Hippocampal formation (tissue), 2 donors: ENCODE measurements at places on chromosomes 2 and 18.

DNA sequence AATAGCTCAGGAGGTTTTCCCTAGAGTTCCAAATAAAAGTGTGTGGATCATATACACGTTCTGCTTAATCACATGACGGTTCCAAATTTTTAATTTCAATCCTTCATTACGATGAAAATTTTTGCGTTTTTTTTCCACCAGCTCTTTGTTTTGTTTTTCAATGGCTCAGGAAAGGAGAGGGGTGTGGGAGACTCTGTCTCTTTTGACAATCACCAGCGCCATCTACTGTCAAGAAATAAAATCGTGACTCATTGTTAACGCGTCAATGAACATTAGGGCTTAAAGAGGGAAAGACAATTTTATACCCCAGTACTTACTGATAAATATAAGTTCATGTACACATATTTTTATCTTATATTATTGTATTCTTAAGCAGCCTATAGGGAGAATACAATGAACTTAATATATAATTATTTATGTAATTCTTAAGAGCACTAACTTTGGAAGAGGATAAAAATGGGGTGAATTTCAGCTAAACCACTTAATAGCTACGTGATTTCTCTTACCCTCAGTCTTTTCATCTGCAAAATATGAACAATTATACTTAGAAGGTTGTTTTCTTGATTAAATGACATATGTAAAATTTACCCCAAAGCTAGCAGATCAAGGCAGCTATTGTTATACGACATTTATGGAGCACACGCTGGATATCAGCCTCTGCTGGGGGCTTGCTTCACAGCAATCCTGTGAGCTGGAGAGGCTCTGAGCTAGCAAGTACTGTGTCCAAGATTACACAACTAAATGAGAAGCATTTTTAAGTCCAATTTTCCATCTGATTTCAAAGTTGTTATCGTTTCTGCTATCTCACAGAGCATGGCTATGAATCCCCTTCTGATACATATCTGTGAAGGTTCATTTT is 47.4 kb upstream of the RMDN2 start:
- DNase-seq, result peak; percentile 72

- DNase-seq, result no peak
Observed at GRCh38 chr2:203562268-203562667, 27.2 kb upstream of the RAPH1 start.

DNA sequence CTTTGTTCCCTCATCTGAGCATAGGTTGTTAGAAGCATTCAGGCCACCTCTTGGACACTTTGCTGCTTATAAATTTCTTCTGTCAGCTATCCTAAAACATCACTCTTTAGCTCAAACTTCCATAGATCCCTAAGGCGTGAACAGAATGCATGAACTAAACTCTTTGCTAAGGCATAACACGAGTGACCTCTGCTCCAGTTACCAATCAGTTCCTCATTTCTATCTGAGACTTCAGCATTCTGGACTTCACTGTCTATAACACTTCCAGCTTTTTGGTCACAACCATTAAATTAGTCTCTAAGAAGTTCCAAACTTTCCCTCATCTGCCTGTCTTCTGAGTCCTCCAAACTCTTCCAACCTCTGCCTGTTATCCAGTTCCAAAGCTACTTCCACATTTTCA is 8.3 kb upstream of the VWA3B start:
- DNase-seq, result no peak

DNA sequence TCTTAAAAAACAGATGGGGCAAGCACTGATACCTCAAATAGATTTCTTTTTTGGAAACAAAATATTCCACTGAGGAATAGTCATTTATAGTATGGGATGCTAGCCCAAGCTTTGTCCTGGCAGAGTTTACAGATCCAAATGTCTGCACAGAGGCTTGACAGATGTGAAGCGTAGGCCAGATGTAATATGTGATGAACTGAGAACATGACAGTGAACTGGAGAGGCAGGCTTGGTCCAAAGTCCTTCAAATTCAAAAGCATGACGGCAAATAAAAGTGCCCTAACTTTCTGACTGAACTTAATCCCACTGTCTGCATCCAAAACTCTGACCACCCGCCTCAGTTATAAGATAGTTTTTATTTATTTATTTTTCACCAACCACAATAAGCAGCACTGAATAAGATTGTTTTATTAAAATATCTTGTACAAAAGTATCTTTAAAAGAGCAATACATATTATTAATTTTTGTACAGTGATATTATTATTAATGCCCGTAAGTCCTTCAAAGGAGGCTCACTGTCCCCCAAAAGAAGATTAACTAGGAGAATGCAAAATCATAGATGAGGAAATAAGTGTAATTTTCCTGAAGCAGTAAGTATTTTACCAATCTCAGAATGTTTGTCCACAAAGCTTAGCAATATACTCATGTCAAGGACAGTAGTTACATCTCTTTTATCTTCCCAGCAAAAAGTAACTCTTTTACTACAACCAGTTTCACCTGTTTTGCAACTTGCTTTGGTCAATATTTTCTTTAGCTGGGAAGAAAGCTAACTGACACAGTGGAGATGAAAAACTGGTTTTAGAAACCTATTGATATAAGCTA is 10.7 kb upstream of the SPOPL start:
- no peak for DNase-seq

DNA sequence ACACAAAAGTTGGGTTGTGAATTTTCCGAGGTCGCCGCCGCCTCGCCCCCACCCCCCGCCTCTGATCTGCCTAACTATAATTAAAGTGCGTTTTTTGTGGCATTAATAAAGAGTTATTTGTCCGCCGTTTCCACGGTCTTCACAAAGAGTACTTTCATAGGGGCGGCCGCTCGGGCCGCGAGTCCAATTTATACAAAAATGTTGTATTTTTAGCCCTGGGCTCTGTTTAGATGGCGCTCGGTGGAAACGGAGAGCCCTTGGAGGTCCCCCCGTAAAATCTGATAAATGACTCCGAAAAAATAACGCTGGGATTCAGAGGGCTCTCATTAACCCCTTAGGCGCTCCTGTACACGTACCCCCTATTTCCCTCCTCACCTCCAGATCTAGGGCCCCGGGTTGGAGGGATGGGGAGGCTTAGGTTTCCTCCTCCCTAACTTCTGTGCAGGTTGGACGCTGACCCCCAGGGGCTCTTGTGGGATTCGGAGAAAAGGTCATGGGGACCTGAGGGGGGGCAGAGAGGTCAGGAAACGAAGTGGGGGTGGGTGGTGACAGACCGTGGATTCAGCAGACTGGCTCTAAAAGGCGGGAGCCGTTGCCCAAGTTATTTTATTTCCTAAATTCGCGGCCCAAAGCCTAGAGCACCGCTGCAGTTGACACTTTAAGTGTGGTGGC is 1.9 kb downstream of the CYP26B1 start:
- peak; percentile 51 for DNase-seq

GRCh38 chr2:209579230-209579749 is 155.4 kb downstream of the MAP2 start:
- peak; percentile 51 for DNase-seq

GRCh38 chr2:5914811-5915611 is 222.8 kb downstream of the SOX11 start:
- DNase-seq, result no peak

DNA sequence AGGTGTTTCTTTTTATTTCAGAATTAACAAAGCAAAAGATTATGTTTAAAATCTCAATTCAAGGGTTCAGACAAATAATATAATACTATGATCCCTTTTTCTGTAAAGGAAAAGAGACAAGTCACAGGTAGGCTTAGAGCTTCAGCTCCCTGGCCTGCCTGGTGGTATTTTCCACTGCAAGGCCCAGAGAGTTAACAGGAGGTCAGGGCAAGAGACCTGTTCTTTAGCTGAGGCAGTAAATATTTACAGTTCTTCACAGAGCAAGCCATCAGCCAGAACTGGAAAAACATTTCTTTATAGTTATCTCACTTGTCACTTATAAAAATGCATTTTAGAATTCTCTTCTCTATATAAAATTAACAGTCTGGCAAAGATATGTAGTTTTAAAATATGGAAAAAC is 70.1 kb downstream of the EPG5 start:
- DNase-seq, result no peak

DNA sequence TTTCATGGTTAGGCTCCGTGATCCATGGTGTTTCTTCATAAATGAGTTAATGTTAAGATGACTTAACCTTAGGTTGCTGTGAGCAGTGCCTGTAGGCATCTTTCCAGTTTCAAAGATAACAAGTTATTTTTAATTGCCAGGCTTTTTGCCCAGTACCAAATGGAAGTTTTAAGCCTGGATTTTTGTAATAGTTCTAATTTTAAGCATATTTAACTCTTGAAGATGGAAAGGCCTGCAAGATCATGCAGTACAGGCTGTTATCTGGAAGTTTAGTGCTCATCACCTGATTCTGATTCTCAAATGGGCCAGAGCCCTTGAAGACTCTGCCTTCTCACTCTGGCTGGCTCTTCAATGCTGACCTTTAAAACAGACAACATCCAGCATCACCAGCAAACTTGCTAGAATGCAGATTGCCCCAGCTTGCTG is 141.3 kb downstream of the NCK2 start:
- DNase-seq, result no peak

- DNase-seq, result no peak
Observed at GRCh38 chr2:88067189-88067588, 436 bp upstream of the SMYD1 start.

DNA sequence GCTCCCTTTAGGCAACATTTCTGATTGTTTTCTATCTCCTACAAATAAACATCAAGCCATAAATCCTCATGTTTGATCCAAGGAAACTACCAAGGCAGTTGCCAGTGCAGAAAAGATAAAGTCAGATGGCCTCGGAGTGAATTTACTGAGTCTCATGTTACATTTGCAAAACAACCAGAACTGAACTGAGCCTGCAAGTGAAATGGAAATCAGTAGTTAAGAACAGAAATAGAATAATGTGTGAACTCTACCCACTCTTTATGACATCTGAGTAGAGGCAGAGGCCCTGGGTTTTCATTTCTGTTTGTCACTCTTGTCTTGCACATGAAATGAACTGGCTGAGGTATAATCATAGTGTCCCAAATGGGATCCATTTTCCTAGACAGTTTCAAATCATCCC is 20.4 kb upstream of the DAPL1 start:
- DNase-seq, result no peak

GRCh38 chr18:54843314-54843713 is 15.0 kb downstream of the RAB27B start:
- DNase-seq, result no peak

DNA sequence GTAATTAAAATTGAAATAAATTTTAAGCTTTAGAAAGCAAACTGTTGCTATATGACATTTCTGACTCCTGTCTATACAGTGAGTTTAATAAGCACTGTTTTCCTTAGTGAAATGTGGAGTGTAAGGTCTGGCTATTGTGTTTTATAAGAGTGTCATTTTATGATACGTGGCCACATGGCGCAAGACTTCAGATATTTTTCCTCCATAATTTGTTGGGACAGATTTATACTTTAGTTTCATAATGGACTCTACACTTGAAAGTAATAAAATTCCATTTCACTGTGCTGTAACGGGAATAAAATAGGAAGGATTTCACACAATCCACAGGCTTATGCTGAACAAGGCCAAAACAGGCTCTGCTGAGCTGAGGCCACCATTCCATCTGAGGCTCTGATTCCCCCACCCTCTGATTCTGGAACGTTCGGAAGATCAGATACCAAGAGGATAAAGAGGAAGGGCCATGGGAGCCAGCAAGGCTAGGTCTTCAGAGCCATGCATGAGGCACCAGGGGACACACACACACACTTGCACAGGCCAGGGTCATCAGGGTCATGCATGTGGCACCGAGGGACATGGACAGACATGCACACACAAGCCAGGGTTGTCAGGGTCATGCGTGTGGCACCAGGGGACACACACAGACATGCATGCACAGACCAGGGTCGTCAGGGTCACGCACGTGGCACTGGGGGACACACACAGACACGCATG is 35.6 kb downstream of the HDAC4 start:
- DNase-seq, result no peak

- no peak for DNase-seq
Observed at GRCh38 chr2:14690926-14691325, 58.4 kb downstream of the LRATD1 start.

- DNase-seq, result no peak
Observed at GRCh38 chr18:61337527-61337926, 4.3 kb downstream of the CDH20 start.

DNA sequence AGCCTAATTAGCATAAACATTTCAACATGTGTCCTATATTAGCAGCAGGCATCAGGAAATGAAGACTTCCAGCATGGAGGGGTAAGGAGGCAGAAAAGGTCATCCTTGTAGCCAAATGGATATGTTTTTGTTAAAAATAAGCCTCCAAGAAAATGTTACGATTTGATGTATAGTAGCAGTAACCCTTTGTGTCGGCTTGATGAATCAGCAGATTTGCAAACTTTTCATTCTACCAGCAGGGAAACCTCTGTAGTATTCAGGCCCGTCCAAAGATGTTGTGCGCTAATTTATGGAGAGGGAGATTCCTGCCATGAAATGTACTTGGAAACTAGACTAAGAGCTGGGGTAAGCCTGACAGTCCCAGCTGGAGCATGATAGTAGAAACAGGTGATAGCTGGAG is 780.8 kb upstream of the KLHL29 start:
- no peak for DNase-seq

DNA sequence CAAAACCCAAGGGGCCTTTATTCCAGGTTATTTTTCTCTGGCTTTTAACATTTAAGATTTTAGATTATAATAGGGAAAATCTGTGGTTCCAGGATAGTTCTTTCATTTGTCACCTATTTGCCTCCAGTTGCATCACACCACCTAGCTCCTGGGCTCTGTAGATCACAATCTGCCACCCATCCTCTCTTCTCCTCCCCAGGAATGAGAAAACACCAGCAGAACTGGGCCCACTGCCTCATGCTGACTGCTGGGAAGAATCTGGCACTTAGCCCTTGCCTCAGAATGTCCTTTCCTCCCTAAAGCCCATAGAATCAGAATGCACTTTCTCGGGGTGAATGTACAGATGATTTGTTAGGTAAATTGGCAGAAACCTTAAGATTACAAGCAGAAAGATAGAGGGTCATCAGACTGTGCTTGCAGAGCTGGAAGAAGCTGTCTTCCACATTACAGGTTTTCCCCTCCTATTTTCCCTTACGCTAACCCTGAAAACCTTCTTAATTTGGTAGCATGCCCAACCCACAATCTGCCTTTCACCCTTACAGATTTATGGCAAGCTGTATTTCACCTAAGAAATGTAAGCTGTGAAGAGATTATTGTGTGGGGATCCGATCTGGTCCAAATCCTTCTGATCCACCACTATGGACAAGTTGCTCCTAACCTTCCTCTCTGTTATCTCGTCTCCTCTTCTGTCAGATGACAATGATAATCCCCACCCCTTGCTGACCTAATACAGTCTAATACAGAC is 72.6 kb downstream of the LRRC30 start:
- no peak for DNase-seq

GRCh38 chr2:27010139-27010538 is 22.6 kb upstream of the TMEM214 start:
- no peak for DNase-seq

GRCh38 chr2:237327175-237327950 is 86.6 kb downstream of the COL6A3 start:
- DNase-seq, result no peak

DNA sequence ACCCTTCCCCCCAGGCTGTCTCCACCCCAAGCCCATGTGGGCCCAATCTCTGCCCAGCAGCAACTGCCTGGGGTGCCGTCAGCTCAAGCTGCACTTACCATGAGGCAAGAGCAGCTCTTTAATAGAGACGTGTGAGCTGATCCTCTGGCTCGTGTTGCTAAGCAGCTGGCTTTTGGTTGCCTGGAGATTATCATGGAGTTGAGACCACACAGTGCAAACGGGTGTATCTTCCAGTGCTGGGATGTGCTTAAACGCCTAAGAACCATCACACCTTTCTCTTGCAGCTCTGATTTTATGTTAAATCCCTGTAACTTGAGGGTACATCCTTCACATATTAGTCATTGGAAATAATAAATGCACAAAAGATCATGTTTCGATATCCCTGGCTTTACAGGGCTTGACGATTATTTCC is 271.1 kb downstream of the PRKCE start:
- no peak for DNase-seq

GRCh38 chr2:172376016-172376415 is 51.4 kb upstream of the ITGA6 start:
- no peak for DNase-seq
